Endodermal cell (in vitro differentiated cells): ENCODE measurements at places on chromosomes 7 and 10.

DNA sequence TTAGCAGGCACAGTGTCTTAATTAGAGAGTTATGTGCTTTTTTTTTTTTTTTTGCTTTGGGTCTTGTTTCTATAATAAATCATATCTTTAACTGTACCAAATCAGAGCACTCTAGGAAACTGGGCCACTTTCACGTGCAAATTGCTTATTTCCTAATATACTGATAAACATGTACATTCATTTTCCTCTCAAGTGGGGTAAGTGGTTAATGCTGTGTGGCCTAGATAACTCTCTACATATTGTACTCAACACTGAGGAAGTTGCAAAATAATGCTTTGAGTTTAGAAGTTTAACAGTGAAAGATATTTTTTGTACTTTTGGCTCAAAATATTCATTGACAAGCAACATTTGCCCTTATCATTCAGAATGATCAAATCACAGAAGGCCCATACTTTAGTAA, 115.9 kb upstream of the IFRD1 start:
- no peaks in the 10 kb centered on the region for H3K27me3 ChIP-seq
- peaks cover 8% of the 10 kb centered on the region for H3K36me3 ChIP-seq
- DNase-seq = no peak
- H3K4me3 ChIP-seq = no peak overlapping the region
- H3K27ac ChIP-seq = no peak overlapping the region
- H3K4me1 ChIP-seq = no peaks in the 10 kb centered on the region

DNA sequence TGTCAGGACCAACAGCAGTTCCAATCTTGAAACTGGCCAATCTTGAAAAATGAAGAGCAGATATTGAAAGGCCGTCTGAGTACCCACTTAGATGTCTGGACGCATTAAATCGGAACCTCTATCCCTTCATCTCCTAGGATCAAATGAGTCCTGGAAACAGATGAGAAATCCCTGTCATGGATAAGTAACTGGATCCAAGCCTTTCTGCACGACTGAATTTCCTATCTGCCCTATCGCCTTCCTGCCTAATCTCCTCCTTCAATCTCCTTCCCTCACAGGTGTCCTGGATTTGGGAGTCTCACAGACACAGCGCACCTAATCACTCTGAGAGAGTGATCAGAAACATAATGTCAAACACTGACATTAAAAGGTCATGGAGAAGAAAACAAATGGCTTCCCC, 245.2 kb upstream of the PRSS58 start:
- H3K36me3 ChIP-seq = no peaks in the 10 kb centered on the region
- no peak for DNase-seq
- no peak overlapping the region for H3K4me3 ChIP-seq
- H3K4me1 ChIP-seq = no peaks in the 10 kb centered on the region
- H3K27ac ChIP-seq = no peak overlapping the region

GRCh38 chr10:51857305-51857704, 157.9 kb upstream of the CSTF2T start:
- peaks cover 3% of the 10 kb centered on the region for H3K4me1 ChIP-seq
- no peak overlapping the region for H3K4me3 ChIP-seq
- peaks cover 89% of the 10 kb centered on the region for H3K27me3 ChIP-seq
- H3K27ac ChIP-seq = no peak overlapping the region

GRCh38 chr10:78413076-78414055, 379.7 kb downstream of the RPS24 start:
- H3K27me3 ChIP-seq = no peaks in the 10 kb centered on the region
- no peaks in the 10 kb centered on the region for H3K4me1 ChIP-seq
- no peaks in the 10 kb centered on the region for H3K36me3 ChIP-seq

DNA sequence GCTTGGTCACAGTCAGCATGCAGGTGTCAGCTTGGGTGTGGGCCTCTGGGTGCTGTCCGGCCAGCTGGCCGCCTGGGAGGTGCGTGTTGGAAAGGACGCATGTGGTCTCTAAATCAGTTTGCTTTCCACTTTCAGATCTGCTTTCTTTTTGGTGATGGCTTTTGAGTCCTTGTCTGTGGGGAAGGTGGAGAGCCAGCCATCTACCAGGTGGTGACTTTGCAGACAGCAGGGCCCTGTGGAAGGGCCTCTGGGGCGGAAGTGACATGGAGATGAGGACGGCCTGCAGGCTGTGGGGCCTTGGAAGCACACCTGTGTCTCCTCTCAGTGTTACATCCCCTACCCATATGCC, 59.4 kb downstream of the WDR37 start:
- H3K27ac ChIP-seq = no peak overlapping the region
- no peaks in the 10 kb centered on the region for H3K27me3 ChIP-seq
- H3K4me1 ChIP-seq = no peaks in the 10 kb centered on the region

GRCh38 chr10:126063353-126063791, 167.0 kb downstream of the FANK1 start:
- no peak for DNase-seq
- H3K36me3 ChIP-seq = no peaks in the 10 kb centered on the region
- H3K4me3 ChIP-seq = no peak overlapping the region
- peaks cover 3% of the 10 kb centered on the region for H3K4me1 ChIP-seq
- peak overlapping the region; percentile 69 for H3K27ac ChIP-seq
